ENCODE measurements at places on chromosomes 16 and 17. TPM values are rescaled to one million over a fixed set of nuclear protein-coding genes. Genes with fewer than 3 reads are reported as not detected.

The CALB2 gene
- not detected for total RNA-seq

The CYLD gene
- 71.9 TPM for total RNA-seq

DNA sequence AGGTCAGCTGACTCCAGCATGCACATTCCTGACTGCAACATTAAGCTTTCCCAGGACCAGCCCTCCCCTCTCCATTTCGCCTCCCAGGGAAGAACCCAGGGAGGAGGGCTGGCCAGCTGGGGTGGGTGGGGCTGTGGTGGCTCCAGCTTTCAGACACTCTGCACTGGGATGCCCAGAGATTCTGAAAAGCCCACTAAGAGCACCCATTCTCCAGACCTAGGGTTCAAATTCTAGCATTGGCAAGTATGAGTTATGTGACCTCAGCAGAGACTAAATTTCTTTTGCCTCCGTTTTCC is 7.8 kb downstream of the DLX3 start:
- no peak overlapping the region for H3K27ac ChIP-seq
- peaks cover 36% of the 10 kb centered on the region for H3K27me3 ChIP-seq
- no peak for DNase-seq
- H3K4me1 ChIP-seq = no peaks in the 10 kb centered on the region
- H3K36me3 ChIP-seq = no peaks in the 10 kb centered on the region

- H3K4me3 ChIP-seq = no peak overlapping the region
- peaks cover 9% of the 10 kb centered on the region for H3K4me1 ChIP-seq
- H3K27ac ChIP-seq = no peak overlapping the region
Observed at GRCh38 chr17:49783791-49784190, 4.7 kb upstream of the KAT7 start.

- H3K27ac ChIP-seq = no peak overlapping the region
- H3K4me1 ChIP-seq = no peaks in the 10 kb centered on the region
- no peaks in the 10 kb centered on the region for H3K36me3 ChIP-seq
- no peak overlapping the region for H3K4me3 ChIP-seq
- H3K27me3 ChIP-seq = no peaks in the 10 kb centered on the region
- DNase-seq = no peak
Observed at GRCh38 chr17:32741381-32741780, 135.5 kb downstream of the MYO1D start.

GRCh38 chr17:55086635-55087058 is 118.1 kb downstream of the STXBP4 start:
- H3K27me3 ChIP-seq = no peaks in the 10 kb centered on the region
- peaks cover 15% of the 10 kb centered on the region for H3K36me3 ChIP-seq
- DNase-seq = no peak
- H3K27ac ChIP-seq = no peak overlapping the region
- no peak overlapping the region for H3K4me3 ChIP-seq

- peak overlapping the region; percentile 80 for H3K4me3 ChIP-seq
- no peaks in the 10 kb centered on the region for H3K27me3 ChIP-seq
- DNase-seq = no peak
- H3K27ac ChIP-seq = no peak overlapping the region
- H3K4me1 ChIP-seq = peaks cover 37% of the 10 kb centered on the region
Observed at GRCh38 chr17:5467416-5467815, 1.4 kb downstream of the DHX33 start.

DNA sequence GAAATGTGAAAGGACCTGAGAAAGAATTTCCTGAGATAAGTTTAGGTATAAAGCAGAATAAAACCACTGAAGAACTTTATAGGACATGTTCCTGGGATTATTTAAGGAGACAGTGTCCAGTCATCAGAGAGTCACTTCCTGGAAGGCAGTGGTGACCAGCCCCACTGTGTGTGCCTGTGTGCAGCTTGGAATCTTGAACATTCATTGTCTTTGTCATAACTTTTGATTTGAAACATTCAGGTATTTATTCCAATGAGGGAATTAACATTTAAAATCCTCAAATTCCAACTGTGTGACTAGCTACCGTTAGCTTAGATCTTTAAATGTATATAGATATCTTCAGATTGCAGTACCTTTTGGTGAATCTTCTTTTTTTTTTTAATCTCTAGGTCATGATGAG is 61.7 kb upstream of the MRC2 start:
- no peaks in the 10 kb centered on the region for H3K27me3 ChIP-seq
- peaks cover 43% of the 10 kb centered on the region for H3K36me3 ChIP-seq
- peak overlapping the region; percentile 54 for H3K27ac ChIP-seq
- no peak overlapping the region for H3K4me3 ChIP-seq
- peaks cover 24% of the 10 kb centered on the region for H3K4me1 ChIP-seq
